ENCODE measurements at places on chromosomes 11 and 22.

DNA sequence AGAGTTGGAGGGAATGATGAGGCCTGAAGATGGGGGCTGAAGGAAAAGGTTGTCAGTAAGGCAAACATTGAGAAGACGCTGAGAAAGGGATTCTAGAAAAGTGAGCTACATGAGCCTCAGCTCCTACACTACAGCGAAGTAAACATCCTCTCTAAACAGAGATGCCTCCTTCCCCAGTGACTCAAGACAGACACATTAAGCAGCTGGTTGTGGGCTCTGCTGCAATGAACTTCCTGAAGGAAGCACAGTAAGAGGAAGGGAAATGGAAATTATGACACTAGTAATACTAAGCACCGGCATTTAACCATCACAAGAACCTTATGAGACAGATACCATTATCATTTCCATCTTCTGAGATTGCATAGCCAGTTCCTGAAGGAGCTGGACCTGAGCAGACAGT, 190.5 kb downstream of the C11orf87 start:
- no peak for DNase-seq

DNA sequence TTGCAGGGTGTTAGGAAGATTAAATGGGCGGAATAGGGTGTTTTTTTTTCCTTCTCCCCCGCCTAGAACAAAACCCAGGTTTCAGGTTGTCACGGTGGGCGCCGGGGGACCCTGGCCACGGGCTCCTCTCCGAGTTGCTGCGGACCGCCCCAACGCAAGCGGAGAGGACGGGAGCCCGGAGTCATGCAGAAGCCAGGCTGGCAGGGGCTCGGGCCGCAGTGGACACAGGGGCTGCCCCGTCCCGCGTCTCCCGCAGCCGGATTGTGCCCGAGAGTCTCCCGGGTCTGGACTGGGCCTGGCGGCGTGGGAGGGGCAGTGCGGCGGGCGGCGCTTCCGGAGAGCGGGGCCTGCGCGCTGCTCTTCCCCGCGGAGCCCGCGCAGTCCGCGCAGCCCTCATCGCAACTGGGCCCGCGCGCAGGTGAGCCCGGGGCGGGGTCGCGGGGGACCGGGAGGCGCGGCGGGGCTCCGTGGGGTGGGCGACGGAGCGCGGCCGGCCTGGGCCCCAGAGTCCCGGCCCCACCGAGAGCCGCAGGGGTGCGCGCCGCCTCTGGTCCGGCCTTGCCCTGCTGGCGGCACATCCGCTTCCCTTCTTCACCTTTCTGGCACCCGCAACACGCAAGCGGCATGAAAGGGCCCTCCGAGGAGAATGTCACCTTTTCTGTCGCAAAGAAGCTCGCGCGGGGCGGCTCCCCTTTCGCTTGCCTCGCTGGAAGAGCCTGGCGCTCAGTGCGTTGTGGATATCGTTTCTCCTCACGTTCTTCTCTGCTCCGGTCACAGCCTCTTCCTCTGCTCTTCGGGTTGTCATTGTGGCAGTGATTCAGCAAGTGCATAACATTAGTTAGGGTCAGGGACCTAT, at the start of gene TIRAP:
Gene TIRAP (plus strand): TSS at position 358 of the 856 bp plus-strand sequence. CDS start 7,802 bp downstream, outside the sequence.
- peak; percentile 37 for DNase-seq

DNA sequence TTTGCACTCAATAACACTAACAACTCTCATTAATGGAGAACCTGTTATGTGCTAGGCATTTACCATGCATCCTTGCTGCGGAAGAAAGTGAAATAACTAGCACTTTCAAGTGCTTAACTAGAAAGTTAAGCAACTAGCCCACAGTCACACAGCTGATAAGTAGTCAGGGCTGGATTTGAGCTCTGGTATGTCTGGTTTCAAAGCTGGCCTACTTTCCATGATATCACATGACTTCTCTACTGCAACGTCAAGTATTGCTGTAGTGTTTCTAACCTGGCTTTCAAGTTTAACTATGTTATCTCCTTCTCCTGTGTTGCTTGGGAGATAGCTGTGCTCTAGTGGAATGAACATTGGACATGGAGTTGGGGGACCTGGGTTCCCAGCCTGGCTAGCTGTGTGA, 12.1 kb downstream of the SLC15A3 start:
- DNase-seq: no peak

DNA sequence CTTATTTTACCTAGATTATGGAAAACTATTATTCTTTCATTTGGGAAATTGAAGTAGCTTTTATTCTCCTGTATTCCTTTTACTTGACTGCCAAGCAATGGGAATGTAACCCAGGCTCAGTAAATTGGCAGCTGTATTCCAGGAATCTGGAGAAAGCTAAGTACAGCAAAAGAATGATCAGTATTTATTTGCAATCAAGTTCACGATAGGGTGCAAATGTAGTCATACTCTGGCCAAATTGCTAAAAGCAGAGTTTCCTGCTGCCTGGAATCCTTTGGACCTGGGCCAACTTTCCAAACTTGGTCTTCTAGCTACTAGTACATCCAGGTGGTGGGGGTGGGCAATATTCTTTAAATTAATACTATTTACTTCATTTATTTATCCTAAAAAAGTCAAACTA, 286.0 kb upstream of the CTSC start:
- no peak for DNase-seq

GRCh38 chr22:23509571-23510302, 70.4 kb downstream of the IGLL1 start:
- DNase-seq: no peak
